SIG-M5 (cell line): ENCODE measurements at places on chromosomes 7 and 10.

GRCh38 chr10:133237241-133237587 lies 441 bp upstream of the VENTX start:
- no peak for DNase-seq

- DNase-seq, result no peak
Observed at GRCh38 chr10:79149662-79150443, 81.1 kb downstream of the ZMIZ1 start.

- no peak for DNase-seq
Observed at GRCh38 chr10:4813023-4813422, 13.0 kb upstream of the AKR1E2 start.

DNA sequence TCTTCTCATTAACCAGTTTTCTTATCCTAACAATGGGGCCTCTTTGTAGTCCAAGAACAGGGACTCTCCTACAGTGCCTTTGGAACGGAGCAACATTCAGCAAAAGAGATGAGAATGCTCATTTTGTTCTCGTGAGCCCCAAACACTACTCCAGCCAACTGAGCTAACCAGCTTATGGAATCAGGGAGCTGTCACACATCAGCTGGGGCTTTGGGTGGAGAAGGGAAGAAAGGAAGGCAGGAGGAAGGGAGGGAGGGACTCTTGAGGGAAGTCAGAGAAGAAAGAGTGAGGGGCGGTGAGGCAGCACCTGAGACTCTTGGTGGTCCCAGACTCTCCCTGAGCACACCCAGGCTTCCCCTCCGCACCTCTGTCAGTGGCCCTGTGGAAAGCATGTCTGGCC lies 123.1 kb downstream of the CLEC2L start:
- no peak for DNase-seq

DNA sequence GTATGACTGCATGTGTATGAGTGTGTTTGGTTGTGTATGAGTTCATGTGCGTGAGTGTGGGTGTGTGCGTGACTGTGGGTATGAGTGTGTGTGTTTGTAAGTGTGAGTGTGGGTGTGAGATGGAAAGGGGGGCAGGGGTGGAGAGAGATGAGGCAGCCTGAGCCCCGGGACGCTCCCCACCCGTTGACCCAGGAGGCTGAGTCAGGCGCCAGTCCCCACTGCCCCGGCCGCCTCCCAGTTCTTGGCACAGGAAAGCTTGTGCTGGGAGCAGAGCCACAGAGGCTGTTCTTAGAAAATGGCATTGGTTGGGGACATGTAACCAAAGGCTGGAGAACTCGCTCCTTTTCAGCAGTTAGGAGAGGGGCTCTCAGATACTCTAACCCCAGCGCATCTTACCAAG lies 27.8 kb upstream of the NUB1 start:
- no peak for DNase-seq

- no peak for DNase-seq
Observed at GRCh38 chr10:4677296-4678021, 148.5 kb upstream of the AKR1E2 start.

DNA sequence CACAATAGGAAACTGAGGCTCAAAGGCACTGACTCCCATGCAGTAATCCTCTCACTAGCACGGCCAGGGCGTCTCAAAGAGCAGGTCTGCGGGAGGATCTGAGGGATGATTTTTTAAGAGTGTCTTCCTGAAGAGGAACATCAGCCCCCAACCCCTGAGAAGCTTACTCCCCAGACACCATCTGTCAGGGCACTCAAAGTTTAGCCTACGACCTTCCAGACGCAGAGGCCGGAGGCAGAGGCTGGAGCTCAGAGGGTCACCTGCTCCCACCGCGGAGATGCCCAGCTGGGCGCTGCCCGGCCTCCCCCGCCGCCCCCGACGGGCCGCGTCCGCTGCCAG lies 1.7 kb downstream of the ZNF777 start:
- DNase-seq, result no peak

DNA sequence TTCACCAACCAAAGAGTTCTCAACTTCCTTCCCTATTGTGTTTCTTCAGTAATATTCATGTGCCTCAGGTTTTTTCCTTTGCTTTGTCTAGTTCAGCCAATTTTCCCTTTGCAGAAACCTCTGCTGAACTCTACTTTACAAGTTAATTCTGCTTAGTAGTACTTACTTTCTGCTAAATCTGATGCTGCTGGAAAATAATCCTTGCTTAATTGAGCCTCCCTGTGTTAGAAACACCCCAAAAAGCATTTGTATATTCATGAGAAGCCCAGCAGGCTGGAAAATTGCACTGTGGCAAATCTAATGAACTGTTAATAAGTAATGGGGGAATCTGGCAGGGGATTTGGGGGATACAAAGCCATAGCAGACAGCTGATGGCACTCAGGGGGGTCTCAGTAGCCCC lies 78.5 kb downstream of the CDCA7L start:
- DNase-seq, result no peak

- DNase-seq, result no peak
Observed at GRCh38 chr10:113047963-113048781, 98.1 kb downstream of the TCF7L2 start.

- peak; percentile 44 for DNase-seq
Observed at GRCh38 chr7:23273141-23273599, 26.0 kb upstream of the MALSU1 start.

GRCh38 chr7:116120839-116121238 lies 89.5 kb upstream of the TES start:
- DNase-seq, result no peak

DNA sequence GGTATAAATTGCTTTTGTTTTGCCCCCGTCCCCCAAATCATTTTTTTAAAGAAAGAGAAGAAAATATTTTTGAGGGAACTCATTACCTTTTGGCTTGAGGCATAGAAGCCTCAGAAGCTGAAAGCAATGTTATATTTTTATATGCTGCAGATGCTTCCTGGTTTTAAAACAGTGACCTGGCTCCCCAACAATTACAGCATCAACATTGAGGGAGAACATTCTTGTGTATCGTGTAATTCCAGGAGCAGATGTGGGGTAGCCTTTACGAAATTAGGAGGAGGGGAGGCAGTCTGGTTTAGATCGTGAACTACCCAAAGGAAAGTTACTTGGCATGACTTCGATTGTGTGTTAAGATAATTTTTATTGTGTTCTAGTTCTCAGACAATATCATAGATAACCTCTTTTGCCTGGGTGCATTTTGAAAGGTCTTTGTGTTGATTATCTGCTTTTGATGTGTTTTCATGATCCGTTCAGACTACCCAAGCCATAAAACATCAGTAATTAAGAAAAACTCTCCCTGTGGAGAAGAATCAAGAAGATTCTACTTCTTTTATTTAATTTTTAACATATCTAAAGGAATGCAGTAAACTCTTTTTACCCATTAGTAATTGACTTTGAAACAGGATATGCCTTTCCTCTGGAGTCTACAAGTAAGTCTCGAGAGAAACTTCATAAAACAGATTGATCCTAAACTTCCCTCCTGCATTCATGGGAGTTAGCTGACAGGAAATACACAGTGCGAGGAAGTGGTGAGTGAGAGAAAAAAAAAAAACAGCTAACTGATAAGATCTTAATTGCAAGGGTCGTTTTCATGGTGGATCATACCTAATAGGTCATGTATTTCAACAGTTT lies 141.4 kb downstream of the KIAA1217 start:
- no peak for DNase-seq

GRCh38 chr7:158432369-158433341 lies 155.0 kb downstream of the PTPRN2 start:
- DNase-seq, result no peak
